NCI-H82 (cell line): ENCODE measurements at places on chromosomes 11 and 22.

DNA sequence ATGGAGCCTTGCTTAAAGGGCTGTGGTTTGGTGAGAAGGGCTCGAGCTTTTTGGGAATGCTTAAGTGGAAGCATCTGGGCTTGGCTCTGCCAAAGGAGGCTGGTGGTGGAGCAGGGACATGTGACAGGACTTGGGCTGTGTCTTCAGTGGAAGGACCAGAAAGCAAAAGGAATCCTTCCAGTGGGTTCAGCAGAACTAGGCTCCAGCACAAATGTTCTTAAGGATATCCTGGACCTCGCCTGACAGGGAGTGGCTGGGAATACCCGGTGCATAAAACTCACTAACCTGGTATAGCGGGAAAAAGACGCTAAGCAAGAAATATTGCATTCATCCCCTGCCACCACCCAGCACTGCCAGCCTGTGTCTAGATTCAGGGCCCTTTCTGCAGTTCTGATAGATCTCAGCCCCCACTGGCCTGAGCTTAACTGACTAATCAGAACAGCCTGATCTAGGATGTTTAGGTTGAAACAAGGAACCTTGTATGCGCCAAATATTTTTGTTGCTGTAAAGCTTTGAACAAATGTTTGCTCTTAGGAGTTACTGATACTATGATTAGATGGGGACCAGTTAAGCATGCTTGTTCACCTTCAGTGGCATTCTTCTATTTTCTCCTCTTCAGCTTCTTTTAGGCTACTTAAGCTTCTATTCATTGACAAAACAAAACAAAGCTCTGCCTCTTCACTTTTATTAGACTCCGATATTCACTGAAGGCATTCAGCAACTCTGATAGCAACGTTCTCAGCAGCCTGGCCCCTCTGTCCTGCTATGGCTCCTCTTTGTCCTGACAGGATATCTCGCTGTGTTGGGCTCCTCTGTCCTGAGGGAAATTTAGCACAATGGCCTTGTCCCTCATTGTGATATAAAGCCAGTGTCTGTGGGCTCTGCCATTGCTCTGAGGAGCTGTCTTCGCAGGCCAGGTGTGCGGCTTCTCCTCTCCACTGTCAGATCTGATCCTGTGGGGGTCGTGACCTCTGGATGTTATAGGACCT, 25.0 kb downstream of the PPFIBP2 start:
- DNase-seq = no peak

DNA sequence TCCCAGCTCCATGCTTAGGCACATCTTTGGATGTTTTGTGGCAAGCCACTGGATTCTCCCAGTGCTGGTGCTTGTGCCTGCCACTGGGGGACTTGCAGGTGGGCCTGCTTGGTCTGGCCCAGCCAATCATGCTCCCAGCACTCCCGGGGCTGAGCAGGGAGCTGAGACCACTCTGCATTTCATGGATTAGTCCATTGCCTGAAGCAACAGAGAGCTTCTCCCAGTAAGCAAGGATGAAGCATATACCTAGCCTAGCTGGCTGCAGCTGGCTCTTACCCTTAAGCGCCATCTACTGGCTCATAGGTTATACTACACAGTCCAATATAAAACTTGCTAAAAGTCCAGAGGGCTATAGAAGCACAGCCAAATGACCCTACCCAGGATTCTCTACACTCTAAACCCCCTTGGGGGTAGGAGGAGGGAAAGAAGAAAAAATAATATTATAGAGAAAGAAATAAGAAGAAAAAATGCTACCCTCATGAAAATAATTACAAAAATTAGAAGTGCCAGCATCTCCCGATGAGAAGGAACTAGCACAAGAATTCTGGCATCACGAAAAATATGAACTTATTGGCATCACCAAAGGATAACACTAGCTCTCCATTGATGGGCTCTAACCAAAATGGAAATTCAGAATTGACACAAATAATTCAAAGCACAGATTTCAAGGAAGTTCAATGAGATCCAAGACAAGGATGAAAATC, 275.3 kb downstream of the C11orf87 start:
- peak; percentile 71 for DNase-seq

DNA sequence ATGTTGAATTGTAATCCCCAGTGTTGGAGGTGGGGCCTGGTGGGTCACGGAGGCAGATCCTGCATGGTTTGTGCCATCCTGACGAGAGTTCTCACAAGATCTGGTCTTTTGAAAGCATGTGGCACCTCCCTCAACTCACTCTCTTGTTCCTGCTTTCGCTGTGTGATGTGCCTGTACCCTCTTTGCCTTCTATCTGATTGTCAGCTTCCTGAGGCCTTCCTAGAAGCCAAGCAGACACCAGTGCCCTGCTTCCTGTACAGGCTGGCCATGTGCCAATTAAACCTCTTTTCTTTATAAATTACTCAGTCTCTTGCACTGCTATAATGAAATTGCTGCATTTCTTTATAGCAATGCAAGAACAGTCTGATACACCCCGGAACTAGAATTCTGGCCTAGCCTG, 13.1 kb downstream of the PTPN5 start:
- DNase-seq = no peak

- no peak for DNase-seq
These were observed 11.1 kb downstream of the TSSC4 start for GRCh38 chr11:2411446-2412305.

DNA sequence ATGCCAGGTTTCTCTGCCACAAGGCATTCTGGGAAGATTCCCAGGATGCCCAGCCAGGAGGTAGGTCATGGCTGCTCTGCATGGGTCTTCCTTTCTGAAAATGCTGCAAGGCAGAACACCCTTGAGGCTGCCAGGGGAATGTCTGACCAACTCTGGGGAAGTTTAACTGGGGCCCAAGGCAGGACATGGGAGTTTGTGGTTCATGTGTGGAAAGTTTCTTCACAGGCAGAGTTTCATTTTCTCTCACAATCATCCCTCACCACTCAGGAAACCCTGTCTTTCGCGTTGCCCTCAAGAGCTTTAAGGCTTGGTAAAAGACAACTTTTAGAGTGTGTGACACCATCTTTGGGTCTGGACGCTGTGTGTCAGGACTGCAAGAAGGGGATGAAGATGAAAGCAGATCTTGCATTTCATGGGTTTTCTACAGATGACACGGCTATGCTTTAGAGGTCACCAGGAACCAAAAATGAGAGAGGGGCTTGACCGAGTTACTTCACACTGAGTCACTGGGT, 133.5 kb downstream of the CD44 start:
- no peak for DNase-seq

- DNase-seq = peak; percentile 45
These were observed 528 bp upstream of the ARRB1 start for GRCh38 chr11:75351791-75352587.

- no peak for DNase-seq
These were observed 78.9 kb downstream of the KCNC1 start for GRCh38 chr11:17813391-17814059.

DNA sequence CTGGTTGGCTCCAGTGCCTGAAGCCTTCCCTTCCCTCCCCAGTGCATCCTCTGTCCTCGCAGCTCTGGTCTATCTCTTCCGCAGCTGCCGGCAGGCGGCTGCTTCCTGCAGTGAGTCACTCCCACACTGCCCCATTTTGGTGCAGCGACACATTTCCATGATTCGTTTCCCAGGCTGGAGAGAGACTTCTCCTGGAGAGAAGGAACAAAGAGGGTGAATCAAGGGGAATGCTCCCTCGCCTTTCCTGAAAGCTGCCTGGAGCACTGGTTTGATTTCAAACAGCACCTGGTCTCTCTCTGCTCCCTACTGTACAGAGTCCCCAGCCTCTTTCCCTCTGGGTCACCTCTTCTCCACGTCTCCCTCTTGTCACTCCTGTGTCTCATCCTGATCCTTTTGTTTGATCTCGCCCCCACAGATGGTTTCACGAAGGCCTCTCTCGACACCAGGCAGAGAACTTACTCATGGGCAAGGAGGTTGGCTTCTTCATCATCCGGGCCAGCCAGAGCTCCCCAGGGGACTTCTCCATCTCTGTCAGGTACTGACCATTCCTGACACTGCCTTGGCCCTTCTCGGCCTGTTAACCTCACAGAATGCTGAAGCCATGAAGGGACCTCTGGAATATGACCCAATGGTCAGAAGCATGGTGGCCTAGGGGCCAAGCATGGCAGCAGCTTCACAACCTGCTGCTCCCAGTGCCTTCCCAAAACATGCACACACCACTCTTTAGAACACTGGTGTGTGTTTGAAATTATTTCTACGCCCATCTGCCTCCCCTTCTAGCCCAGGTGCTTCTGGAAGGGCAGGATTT, at the start of gene TMA7B:
TMA7B (plus strand) TSS at position 758 of the 808 bp plus-strand sequence. CDS start 3,978 bp downstream, outside the sequence.
- DNase-seq = no peak

DNA sequence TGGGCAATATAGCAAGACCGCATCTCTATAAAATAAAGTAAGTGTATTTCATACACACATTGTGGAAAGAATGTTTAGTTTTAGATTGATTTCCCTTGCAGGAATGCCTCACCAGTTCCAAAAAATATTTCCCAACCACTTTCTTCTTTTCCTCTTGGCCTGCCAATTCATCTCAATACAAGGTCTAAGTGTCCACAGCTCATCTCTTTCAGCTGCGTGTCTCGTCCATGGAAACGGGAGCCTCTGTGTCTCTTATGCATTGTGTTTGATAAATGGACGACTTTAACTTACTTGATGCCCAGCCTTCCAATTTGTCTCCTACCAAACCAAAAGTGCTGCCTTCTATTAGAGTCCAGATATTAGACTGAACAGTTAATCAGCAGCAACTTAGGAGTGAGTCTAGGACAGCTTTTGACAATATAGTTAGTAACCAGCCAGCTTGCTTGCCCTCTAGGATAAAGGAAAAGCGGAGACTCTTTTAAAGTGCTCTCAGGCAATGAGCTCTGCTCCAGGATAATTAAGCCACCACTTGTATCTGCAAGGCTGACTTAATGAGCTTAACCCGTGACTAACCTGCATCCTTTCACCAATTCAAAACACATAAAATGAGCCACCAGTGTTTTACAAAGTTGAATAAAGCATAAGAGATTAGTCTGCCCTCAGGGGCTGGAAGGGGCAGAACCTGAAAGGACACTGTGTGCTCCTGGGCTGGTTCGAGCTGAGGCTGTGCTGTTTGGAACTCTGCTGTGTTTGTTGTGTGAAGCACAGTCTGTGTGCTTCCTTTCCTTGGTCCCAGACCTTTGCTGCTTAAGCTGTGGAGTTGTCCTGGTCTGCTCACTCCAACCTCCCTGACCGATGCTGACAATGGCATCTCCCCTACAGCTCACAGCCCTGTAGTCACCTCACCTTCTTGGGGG, 27.5 kb downstream of the FBXO7 start:
- DNase-seq = peak; percentile 52

DNA sequence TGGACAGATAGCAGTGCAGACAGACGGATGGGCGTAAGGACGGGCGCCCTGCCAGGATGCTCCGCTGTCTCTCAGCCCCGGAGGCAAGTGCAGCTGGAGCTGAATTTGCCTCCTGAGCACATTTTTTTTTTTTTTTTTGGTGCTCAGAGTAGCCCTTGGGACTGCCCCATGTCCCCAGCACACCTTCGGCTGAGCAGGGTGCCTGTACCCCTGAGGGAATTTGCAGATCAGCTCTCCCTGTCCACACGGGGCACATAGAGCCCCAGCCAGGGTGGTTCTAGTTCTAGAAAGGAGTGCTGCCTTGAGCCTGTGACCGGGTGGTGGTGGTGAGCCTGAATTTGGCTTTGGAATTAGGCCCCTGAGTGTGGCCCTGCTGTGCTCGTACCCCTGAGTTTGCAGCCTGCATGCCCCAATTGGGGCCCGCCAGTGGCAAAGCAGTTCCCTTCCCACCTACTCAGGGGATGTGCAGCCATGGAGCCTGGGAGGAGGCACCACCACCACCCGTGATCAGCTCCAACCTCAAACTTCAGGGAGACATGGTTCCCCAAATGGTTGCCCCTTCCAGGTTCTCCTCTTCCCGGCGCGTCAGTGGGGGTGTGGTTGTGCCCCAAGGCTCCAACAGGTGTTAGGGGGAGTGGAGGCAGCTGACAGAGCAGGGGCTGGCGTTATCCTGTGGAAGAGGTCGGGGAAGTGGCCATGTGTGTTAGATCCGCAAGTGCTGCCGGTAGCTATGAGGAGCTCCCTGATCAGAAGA, 1232.7 kb downstream of the BRD1 start:
- no peak for DNase-seq

GRCh38 chr11:107898270-107898669, 30.0 kb upstream of the RAB39A start:
- DNase-seq = peak; percentile 68

GRCh38 chr11:34501949-34502348, 11.6 kb downstream of the ELF5 start:
- no peak for DNase-seq

- no peak for DNase-seq
These were observed 92.0 kb downstream of the SLC17A6 start for GRCh38 chr11:22430141-22430541.

GRCh38 chr11:126146454-126147192, 64.8 kb downstream of the RPUSD4 start:
- peak; percentile 42 for DNase-seq

- DNase-seq = no peak
These were observed 31.0 kb downstream of the FBLN1 start for GRCh38 chr22:45533703-45534102.

GRCh38 chr11:75591371-75591770, 29.3 kb downstream of the SERPINH1 start:
- DNase-seq = no peak

GRCh38 chr11:105070306-105070705, 25.2 kb upstream of the CARD16 start:
- DNase-seq = no peak

DNA sequence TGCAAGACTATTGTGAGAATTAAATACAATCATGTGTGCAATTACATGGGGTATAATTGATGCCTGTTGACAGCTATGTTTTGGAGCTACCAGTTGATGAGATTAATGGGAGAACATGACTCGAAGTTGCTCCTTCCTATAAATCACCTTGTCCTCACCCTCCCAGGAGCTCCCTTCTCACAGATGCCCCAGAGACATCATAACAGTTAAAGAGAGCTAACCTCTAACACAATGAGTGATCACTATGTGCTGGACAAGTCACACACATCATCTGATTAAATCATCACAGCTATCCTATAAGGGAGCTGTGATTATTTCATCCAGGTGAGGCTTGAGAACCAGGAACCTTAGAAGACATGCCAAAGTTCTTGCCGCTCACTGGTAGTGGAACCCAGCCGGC, 394.2 kb downstream of the NTM start:
- DNase-seq = no peak

GRCh38 chr11:72482211-72482812, 48.0 kb upstream of the CLPB start:
- peak; percentile 88 for DNase-seq

DNA sequence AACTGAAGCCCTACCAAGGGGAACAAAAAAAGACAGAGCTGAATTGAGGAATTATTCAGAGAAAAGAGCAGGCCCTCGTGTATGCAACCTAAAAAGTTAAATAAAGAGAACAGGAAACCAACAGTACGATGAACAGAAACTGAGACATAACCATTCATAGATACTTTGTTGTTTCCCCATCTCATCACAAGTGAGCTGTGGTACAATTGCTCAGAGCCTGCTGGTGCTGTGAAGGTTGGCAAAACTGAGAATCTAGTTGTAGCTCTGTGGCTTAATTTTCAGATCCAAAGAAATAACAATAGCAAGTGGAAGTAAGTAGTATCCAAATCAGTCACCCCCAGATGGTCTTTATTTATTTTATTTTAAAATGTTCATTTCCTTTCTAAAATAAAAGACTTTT, 37.7 kb upstream of the BLID start:
- DNase-seq = no peak

- DNase-seq = peak; percentile 51
These were observed 13.4 kb downstream of the SYT7 start for GRCh38 chr11:61567286-61568061.

- no peak for DNase-seq
These were observed 4.7 kb upstream of the GNAZ start for GRCh38 chr22:23065495-23066122.
